ENCODE measurements at places on chromosomes 12 and 14. TPM values are rescaled to one million over a fixed set of nuclear protein-coding genes. Genes with fewer than 3 reads are reported as not detected.

DNA sequence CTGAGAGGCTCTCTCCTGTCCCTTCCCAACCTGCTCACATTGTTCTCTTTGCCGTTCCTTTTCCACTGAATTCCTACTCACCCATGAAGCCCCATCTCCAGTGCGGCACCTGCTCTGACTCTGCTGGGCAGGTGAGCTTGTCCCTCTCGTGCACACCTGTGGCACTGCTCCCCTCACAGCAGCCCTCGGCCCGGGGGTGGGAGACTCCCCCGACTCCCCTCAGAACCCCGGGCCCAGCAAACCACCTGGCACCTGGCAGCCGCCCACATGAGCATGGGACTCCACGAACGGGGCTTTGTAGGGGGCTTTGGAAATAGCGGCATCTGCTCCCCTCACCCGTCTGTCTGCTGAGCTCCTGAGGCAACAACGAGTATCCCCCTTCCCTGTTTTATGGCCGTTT, 162.4 kb upstream of the PRMT8 start:
- DNase-seq = no peak

- DNase-seq = no peak
Measured at GRCh38 chr12:56300644-56301464, 724 bp upstream of the CS start.

GRCh38 chr12:1473418-1473817, 121.0 kb downstream of the FBXL14 start:
- no peak for DNase-seq

DNA sequence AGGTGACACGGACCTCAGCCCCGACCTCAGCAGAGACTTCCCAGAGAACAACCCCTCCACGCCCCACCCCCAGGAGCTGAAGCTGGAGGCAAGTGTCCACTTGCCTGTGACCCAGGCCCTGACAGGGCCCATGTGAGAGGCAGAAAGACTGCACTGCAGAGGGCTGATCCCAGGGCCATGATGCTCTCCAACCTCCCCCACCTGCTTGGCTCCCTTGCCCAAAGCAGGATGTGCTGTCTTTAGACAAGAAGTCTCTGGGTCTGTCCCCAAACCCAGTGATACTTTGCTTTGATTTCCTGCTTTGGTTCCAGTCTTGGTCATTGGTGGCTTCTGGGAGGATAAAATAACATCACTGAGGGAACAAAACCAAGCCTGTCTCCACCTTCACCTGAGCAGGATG, 59.4 kb downstream of the BCL11B start:
- no peak for DNase-seq

DNA sequence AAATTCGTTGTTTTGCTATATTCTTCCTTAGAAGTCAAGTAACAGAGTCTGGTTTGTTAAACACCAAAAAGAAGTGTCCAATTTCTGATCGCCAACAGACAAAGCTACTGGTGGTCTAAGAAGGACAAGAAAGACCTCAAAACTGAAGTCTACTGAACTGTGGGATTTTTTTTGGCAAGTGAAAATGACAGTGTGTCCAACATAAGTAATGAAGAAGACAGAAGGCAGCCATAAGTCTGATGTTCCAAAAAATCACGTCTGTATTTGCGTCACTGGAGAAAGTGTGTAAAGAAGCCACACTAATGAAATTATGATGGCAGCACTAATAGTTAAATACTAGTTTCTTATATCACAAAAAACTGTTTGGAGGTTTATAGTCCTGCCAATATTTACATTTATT, 32.6 kb downstream of the WASHC3 start:
- DNase-seq = no peak

DNA sequence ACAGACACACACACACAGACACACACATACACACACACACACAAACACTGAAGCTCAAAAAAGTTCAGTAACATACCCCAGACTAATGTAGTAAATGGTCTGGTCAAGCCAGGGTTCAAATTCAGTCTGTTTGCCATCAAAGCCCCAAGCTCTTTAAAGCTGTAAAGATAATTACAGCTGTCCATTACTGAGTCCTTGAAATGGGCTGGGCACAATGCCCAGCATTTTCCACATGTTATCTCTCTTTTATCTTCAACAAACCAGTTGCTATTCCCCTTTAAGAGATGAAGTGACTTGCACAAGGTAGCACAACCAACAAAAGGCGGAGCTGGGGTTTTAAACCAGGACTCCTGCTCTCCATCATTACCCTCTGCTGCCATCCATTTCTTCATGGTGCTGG, 7.6 kb upstream of the UNC119B start:
- no peak for DNase-seq

GRCh38 chr14:105398726-105399465, 558 bp downstream of the TEX22 start:
- no peak for DNase-seq

- no peak for DNase-seq
Measured at GRCh38 chr12:128942960-128943477, 89.7 kb downstream of the GLT1D1 start.

DNA sequence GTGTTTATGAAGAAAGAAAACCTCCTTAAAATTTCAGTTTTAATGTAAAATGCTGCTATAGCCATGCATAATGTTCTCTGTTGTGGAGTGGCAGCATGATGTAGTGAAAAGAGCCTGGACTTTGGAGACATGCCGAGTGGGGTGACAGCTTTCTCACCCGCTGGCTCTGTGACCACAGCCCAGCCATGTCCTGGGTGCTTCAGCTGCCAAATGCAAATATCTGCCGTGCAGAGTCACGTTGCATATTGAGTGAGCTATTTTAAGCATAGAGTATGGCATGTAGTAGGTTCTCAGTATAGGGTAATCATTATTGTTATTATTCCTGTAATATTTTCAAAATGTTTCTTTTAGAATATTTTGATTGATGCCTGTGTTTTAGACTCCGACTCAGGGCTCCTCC, 15.5 kb upstream of the TCTN2 start:
- no peak for DNase-seq

DNA sequence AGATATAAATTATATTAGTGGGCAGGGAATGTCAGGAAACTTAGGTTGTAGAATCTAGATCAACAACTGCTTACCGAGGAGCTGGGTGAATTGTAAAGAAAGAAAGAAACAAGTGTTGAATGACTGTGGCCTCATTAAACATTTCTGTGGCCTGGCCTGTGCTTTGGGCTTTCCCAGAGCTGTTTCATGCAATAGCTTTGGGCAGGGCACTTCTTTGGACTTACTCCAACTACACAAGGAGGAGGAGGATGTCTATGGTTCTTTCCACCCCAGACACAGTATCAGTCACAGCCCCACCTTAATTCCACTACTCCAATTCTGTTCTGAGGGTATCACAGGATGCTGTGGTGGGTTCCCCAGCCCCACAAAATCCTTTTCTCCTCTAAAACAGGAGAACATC, 38.0 kb downstream of the DPF3 start:
- DNase-seq = no peak

GRCh38 chr12:106527356-106527755, 55.4 kb upstream of the RFX4 start:
- DNase-seq = no peak

DNA sequence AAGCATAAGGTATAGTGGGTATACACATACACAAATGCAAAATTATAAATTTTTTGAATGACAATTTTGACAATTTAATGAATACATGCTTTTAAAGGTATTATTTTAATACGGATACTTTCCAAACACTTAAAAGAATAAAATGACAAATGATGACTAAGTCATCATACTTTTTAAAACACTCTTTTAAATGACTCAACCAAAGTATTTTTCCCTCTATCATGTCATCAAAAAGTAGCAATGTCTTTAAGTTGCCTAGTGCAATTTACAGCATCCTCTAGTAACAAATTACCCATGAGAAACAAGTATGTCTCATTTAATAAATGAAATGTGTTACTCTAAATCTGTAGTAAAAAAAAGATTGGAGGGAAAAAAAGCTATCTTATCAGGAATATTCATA, 73.3 kb downstream of the RPS6KA5 start:
- DNase-seq = no peak

DNA sequence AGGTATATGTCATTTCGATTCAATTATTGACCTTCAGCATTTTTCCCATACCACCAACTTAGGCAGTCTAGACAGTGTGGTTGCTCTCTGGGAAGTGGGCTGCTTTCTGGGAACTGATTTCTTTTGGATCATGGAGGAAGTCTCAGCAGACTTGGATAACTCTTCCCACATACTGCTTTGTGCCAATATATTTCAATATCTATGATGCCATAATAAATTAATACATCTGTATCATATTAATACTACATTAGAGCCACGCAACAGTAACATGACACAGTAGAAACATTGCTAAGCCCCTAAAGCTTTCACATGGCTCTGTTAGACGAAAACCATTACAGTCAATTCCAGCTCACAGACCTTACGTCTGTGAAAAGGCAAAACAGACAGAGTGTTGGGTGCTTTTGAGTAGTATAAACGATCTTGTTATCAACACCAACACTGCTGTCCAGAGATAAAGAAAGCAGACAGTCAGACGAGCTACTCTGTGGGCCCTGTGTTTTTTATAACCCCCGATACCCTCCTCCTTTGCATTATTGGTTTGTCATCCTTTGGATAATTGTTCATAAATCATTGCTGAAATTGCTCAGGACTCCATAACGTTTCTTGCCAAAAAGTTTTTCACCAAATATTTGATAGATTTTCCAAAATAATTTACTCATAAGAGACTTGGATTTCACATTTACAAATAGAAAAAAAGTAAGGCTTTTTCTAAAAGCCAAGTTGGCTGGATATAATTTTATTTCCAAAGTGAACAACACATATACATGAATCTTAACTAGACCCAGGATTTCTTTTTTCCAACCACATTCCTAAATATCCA, 439.7 kb downstream of the ADAMTS20 start:
- DNase-seq = no peak

JAG2 gene
- total RNA-seq = 43.7 TPM

GLT8D2 gene
- 0.54 TPM for total RNA-seq

BIN2 gene
- total RNA-seq = 0.39 TPM

ZDHHC22 gene
- 0.46 TPM for total RNA-seq

CPNE6 gene
- not detected for total RNA-seq

LRRIQ1 gene
- 0.15 TPM for total RNA-seq

TGM1 gene
- total RNA-seq = 2.3 TPM

SMCO2 gene
- total RNA-seq = 0.36 TPM

KIF26A gene
- total RNA-seq = 4.4 TPM

KLHDC1 gene
- 1.3 TPM for total RNA-seq

Measured in Panc1 (cell line).